ENCODE measurements at places on chromosomes 16 and 17. TPM values are rescaled to one million over a fixed set of nuclear protein-coding genes. Genes with fewer than 3 reads are reported as not detected.

The WFIKKN1 gene
- polyA plus RNA-seq = 0.85 TPM

The FAM20A gene
- polyA plus RNA-seq = 21.7 TPM

The OXLD1 gene
- polyA plus RNA-seq = 51.2 TPM

The HS3ST4 gene
- polyA plus RNA-seq = not detected

The TXNDC17 gene
- polyA plus RNA-seq = 60.8 TPM

The KRT13 gene
- polyA plus RNA-seq = 53.0 TPM

The OR1G1 gene
- not detected for polyA plus RNA-seq

The CD19 gene
- polyA plus RNA-seq = 0.52 TPM

The CACNG1 gene
- polyA plus RNA-seq = not detected

The CHST6 gene
- polyA plus RNA-seq = under 0.01 TPM

The KRTAP4-3 gene
- not detected for polyA plus RNA-seq

The OSGIN1 gene
- 6.5 TPM for polyA plus RNA-seq

The MYLK3 gene
- polyA plus RNA-seq = 0.03 TPM

The KRT12 gene
- polyA plus RNA-seq = not detected

The HSD17B2 gene
- 16.8 TPM for polyA plus RNA-seq

The PSMD3 gene
- 42.6 TPM for polyA plus RNA-seq

The PRRT2 gene
- polyA plus RNA-seq = 3.7 TPM

The CPNE7 gene
- polyA plus RNA-seq = 0.28 TPM

The CYGB gene
- polyA plus RNA-seq = 8.4 TPM

The RAB11FIP4 gene
- 1.7 TPM for polyA plus RNA-seq

The NPEPPS gene
- polyA plus RNA-seq = 47.3 TPM

The MT4 gene
- not detected for polyA plus RNA-seq

The PMP22 gene
- polyA plus RNA-seq = 182 TPM

The ST6GALNAC2 gene
- 4.2 TPM for polyA plus RNA-seq

The AIPL1 gene
- polyA plus RNA-seq = not detected

The CCL18 gene
- 12.0 TPM for polyA plus RNA-seq

The HCRT gene
- polyA plus RNA-seq = not detected

The GPRC5B gene
- polyA plus RNA-seq = 17.8 TPM

The KRT40 gene
- polyA plus RNA-seq = not detected

The ABI3 gene
- polyA plus RNA-seq = 12.1 TPM

The TOX3 gene
- 1.2 TPM for polyA plus RNA-seq

The TPPP3 gene
- polyA plus RNA-seq = 16.8 TPM

The ST6GALNAC1 gene
- 0.41 TPM for polyA plus RNA-seq

The RANGRF gene
- 32.4 TPM for polyA plus RNA-seq

The JUP gene
- 36.9 TPM for polyA plus RNA-seq

The MATCAP1 gene
- polyA plus RNA-seq = 13.0 TPM

The KRT33A gene
- not detected for polyA plus RNA-seq

The TNP2 gene
- not detected for polyA plus RNA-seq

The CDH3 gene
- 1.4 TPM for polyA plus RNA-seq

The ACTG1 gene
- 2,831 TPM for polyA plus RNA-seq

The CLEC18B gene
- 0.15 TPM for polyA plus RNA-seq

The CCL13 gene
- polyA plus RNA-seq = 6.8 TPM

The C16orf92 gene
- not detected for polyA plus RNA-seq

The KRT17 gene
- 0.70 TPM for polyA plus RNA-seq
